ENCODE measurements at places on chromosomes 13 and 19.

GRCh38 chr13:107865643-107866031 is 349.7 kb downstream of the LIG4 start:
- no peak for DNase-seq

DNA sequence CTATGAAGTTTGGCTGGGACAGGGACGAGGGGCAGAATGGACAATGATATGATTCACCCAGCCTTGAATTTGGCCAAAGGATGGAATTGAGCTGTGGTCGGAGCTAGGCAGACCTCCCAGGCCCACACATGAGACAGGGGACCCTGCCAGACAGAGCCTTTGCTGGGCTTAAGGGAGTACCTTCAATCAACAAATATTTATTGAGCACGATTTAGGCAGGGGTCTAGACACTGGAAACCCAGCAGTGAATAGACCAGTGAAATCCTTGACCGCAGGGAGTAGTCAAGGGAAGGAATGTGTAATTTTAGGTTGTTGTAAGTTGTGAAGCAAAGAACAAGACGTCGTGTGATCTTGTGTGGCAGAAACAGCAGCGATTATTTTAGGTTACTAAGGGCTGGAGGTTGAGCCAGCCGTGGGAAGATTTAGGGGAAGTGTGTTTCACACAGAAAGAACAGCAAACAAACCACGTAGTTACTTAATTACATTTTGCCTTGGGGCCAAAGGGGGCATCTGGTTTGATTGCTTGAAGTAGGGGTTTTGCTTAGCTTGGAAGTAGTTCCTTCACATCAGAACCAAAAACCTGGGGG is 16.9 kb upstream of the AP1M2 start:
- DNase-seq: no peak

DNA sequence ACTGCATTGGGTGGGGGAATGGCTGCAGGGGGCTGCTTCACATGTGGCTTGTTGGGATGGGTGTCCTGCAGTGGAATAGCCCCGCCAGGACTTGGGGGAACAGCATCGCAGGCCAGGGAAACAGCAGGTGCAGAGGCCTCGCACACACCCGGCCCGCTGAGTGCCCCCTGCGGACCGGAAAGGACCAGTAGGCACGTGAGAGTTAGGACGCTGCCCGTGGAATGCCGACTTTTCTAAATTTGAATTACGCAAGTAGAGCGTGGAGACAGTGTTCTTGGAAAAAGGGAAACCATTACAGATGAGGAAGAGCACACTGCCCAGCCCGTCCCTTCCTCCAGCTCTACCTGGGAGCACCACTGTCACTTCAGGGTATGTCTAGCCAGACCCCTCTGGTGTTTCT is 11.5 kb downstream of the DNM2 start:
- DNase-seq: no peak

GRCh38 chr19:16347706-16348105 is 23.1 kb downstream of the KLF2 start:
- no peak for DNase-seq

- DNase-seq: no peak
These were observed 98.3 kb downstream of the SLITRK5 start for GRCh38 chr13:87769445-87769844.

DNA sequence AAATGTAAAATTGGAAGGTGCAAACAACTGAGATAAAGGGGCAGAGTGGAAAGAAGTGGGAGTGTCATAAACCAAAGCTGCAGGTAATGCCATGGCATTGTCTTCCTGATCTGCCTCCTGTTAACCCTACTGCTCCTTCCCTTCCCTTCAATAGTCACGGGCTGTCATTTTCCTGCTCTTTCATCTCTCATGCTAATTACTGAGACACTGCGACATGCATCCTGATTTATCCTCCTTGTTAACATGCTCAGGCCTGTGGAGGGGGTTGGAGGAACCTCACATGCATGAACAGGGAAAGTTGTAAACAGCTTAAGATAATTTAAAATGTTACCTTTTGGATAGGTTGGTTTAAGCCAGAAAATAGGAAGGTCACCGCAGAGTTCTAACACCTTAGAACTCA is 27.2 kb downstream of the CNMD start:
- DNase-seq: no peak

DNA sequence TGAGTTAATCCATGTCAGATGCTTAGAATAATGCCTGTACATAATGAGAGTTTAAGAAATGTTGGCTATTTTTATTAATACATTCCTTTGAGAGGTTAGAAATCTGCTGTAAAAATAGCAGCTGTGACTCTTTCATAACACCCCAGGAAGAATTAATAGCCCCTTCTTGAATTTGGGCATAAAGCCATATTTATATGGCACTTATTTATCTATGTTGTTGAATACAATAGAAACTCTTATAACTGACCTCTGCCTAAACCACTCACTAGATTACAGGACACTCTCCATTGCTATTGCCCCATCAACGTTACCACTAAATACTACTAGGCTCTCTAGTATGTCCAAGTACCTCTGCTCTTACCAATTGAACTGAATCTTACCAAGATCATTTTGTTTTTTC is 16.3 kb downstream of the NEK5 start:
- no peak for DNase-seq

DNA sequence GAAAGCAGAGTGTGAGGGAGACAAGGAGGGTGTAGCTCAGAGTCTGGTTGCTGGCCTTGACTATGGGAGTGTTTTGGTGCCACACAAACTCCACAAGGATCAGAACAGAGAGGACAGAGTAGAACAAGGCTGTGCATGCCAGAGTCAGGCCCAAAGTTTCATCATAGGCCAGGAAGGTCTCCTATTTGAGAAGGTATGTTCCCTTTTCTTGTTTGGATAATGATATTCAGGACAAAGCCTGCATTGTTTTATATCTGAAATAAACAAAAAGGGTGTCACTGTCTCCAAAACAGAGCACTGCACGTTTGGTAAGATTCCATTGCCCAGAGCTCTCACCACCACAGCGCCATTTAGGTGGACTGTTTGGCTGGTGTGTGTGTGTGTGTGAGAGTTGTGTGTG is 3.1 kb upstream of the ZSCAN5A start:
- DNase-seq: no peak

DNA sequence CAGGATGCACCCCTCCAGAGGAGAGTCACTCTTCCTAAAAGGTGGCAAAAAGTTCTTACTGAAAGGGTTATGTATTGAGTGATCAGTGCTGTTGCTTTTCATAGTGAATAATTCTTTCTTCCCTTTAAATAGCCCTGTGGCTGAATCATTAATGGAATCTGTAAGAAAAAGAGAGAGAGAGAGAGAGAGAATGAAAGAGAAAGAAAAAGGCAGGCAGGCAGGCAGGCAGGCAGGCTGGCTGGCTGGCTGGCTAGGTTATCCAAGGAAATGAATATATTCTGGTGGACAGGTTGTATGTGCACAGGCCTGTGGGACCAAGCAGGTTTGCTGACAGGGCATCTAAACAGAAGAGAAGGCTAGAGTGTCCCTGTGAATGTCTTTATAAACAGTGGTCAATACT is 100.5 kb downstream of the DLEU7 start:
- no peak for DNase-seq

Data from amniotic stem cell (primary cell).